Stimulated activated CD4-positive, alpha-beta T cell treated with anti-CD3 and anti-CD28 coated beads, Interleukin-15, amount 100 ng/mL, for 48 hours (primary cell): ENCODE measurements at places on chromosomes 12 and 14.

- no peak for DNase-seq
Measured at GRCh38 chr14:102948698-102949061, 26.2 kb downstream of the AMN start.

GRCh38 chr14:67517083-67517482, 16.0 kb upstream of the PLEKHH1 start:
- no peak for DNase-seq

- no peak for DNase-seq
Measured at GRCh38 chr14:64706593-64707193, 2.5 kb downstream of the PLEKHG3 start.

- DNase-seq: no peak
Measured at GRCh38 chr14:32560209-32560857, 231.2 kb downstream of the AKAP6 start.

GRCh38 chr12:92396647-92397252, 251.1 kb upstream of the BTG1 start:
- DNase-seq: no peak

GRCh38 chr12:8855891-8856290, 33.5 kb downstream of the A2ML1 start:
- DNase-seq: no peak

DNA sequence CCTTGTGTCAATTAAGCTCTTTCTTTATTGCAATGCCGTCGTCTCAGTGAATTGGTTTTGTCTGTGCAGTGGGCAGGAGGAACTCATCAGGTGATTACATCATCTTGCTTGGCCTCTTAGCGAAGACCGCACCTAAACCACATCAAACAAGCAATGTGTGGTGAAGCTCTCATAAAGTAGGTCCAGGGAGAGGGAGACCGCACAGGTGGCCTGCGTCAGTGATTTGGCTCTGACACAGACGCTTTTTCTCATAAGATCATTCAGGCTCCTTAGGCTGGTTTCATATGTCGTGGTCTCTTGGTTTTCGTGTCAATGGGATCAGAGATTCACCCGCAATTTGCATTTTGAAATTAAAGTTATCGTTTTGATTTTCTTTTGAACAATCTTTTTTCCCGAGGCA, 6.7 kb upstream of the TESC start:
- peak; percentile 18 for DNase-seq

GRCh38 chr12:22361785-22362184, 27.3 kb upstream of the ST8SIA1 start:
- DNase-seq: no peak

GRCh38 chr14:85534458-85535293, 4.7 kb downstream of the FLRT2 start:
- no peak for DNase-seq

DNA sequence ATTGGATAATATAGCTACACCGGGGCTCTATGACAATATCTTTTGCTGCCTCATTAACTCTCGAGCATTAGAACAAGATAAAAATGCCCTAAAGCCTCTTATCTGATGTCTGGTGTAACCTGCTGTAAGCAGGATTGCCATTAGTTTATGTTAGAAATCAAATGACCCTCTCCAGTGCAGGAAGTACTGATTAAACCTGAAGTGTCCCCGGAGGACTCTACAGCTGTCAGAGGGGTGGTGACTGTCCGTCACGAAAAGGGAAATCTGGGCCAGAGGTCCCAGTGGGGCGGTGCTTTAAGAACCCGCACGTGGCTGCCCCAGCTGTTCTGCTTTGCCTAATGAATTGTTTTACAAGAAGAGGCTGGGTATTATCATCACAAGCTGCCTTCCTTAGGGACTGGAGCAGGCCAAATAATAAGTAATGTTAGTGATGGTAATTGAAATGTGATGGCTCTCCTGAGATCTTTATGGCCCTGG, 55.7 kb downstream of the LIN52 start:
- no peak for DNase-seq
